ENCODE measurements at places on chromosomes 7 and 10.
A peak's percentile ranks its signal among the peaks of the same experiment; 100 is the strongest.

DNA sequence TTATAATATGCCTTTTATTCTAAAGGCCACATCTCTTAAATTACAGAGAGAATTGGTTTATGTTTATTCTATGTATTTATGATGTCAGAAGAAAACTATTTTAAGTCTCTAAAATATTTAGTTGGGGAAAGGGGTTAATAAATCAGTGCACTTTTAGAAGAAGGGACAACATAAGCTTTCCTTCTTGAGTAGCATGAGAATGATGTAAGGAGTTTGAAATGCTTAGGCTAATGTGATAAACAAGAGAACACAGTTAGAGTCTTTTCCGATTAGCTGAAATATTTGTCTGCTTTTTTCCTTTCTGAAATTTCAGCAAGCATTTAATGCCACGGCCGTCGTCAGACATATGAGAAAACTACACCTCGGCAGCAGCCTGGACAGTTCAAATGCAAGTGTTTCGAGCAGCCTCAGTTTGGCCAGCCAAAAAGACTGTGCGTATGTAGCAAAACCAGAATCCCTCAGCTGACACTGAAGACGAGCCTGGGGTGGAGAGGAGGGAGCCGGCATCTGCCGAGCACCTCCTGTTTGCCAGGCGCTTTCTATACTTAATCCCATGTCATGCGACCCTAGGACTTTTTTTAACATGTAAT is 176.2 kb downstream of the CCDC3 start:
- DNase-seq: peak; percentile 67

DNA sequence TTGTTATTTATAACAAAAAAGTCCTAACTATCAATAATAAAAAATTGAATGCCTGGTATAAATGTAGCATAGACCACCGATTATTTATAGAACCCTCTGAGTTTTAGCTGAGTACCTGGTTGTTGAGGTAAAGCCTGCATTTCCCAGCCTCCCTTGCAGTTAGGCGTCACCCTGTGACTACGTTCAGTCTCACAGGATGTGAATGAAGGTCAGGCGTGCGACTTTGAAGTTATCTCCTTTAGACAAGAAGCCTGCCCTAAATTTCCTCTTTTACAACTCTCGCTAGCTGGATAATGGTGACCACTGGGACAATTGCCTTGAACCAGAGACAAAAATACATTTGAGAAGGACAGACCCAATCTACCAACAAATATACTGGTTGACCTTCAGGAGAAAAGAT is 67.5 kb upstream of the TES start:
- no peak for DNase-seq

GRCh38 chr10:91140995-91141549 is 79.4 kb upstream of the PCGF5 start:
- DNase-seq: peak; percentile 19

- no peak for DNase-seq
These were observed 120.3 kb upstream of the GLCCI1 start for GRCh38 chr7:7848246-7848645.

DNA sequence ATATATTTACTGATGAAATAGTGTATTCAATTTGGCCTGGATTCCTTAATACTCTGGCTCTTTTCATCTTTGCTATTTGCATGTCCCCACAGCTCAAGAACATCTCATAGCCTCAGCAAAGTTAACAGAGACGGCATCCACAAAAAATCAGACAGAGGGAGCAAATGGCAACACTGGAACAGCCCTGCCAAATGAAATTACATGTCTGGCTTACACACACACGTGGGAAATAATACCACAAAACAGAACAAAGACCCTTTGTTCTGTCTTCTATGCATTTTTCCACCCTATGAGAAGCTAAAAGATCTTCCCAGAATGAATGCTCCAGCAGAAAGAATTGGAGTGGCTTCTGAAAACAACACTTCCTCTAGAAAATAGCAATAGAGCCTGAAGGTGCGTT is 139.5 kb downstream of the ALOX5 start:
- DNase-seq: no peak

DNA sequence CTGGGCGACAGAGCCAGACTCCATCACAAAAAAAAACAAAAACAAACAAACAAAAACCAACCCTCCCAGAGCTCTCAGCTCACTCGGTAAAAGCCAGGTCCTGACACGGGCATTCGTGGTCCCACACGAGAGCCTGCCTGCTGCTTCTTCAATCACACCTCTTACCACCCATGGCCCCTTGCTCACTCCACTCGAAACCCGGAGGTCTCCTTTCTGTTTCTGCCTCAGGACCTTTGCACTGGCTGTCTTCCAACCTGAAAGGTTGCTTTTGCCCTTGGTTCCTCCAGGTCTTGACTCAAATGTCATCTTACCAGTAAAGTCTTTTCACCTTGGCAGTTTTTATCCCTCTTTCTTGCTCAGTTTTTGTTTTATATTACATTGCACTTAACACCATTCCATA is 169.6 kb downstream of the EVX1 start:
- DNase-seq: no peak

DNA sequence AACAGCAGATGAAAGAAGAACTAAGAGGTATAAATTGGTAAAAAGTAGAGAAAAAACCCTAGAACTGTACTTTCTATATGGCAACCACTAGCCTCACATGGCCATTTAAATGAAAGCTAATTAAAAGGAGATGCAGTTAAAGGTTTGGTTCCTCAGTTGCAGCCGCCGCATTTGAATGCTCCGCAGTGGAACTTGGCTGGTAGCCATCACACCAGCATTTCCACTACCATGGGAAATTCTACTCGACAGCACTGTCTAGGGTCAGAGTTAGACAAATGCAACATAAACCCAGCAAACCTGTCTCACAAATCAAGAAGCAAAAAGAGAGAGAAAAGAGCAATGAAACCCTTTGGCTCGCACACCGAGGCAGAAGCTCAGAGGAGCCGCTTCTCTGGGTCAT is 29.7 kb downstream of the VIPR2 start:
- DNase-seq: no peak

- DNase-seq: no peak
These were observed 54.7 kb downstream of the GRID1 start for GRCh38 chr10:86311906-86312305.

DNA sequence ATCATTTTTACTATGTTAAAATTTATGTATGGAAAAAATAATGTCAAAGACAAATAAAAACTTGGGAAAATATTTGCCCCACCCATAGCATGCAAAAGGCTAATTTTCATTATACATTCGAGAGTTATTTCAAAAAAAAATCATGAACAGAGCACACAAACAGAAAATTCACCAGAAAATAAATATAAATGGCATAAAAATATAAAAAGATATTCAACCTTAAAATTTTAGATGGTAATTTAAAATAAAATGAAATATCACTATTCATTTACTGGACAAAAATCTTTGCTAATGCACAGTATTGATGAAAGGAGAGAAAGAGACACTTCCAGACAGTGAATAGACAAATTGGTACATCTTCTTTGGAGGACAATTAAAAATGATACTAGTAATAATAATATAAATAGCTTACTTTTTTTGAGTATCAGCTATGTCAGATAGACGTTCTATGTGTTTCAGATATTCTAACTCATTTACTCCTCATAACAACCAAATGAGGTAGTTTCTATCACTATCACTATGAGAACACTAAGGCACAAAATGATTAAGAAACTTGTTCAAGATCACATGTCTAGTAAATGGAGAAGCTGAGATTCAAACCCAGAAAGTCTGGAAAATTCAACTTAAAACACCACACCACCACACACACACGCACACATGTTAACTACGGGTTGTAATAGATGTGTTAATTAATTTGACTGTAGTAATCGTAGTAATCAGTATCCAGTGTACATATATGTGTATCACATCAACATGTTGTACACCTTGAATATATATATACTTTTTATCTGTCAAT is 63.0 kb downstream of the CCDC71L start:
- no peak for DNase-seq

- DNase-seq: no peak
These were observed 151.3 kb upstream of the NPVF start for GRCh38 chr7:25379351-25380300.

- no peak for DNase-seq
These were observed 2.3 kb downstream of the HPS1 start for GRCh38 chr10:98444314-98445006.

GRCh38 chr7:11185179-11185815 is 211.6 kb downstream of the PHF14 start:
- peak; percentile 75 for DNase-seq

DNA sequence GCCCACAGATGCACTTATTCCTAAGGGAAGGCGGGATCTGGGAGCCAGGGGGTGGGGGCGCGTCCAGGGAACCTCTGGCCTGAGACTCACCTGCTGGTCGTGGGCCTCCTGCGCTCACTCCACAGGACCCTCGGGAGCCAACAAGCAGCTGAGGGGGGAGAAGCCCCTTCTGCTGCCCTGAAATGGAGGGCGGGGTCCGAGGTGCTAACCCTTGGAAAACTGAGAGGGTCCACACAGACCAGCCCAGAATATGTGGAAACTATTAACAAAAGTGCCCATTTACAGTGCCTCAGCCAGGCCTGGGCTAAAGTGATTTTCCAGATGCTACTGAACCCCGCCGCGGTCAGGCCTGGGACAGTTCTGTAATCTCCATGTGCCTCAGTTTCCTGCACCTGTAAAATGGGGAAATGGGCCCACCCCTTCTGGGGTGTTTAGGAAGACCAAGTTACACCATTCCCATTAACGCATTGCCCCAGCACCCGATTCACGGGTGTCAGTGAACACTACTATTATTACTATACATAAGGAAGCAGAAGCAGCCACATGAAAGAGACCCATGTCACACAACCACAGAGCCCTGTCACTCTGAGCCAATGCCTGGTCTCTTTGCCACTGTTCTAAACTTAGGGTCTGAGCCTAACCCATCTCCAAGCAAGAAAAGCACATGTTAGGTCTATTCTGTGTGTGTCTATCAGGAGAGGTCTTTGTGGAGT is 630 bp upstream of the VSTM4 start:
- no peak for DNase-seq

All from fibroblast of upper back skin (primary cell).